ENCODE measurements at places on chromosomes 1 and 21.

DNA sequence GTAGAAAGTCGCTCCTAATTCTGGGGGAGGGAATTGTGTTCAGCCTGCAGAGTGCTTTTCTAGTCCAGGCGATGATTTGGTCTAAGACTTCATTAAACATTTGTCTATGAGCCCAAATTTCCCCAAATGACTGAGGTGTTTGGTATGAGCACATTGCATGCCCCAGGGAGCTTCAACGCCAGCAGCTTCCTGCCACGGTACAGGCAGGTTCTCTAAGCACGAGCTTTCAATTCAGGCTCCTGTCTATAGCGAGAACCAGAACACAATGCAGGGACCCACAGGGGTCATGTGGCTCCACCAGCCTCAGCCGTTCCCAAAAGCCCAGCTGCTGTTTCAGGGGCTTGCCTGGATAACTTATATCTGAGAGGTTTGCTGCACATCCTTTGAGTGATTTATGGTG lies 34.1 kb upstream of the H6PD start:
- no peak for DNase-seq

- DNase-seq, result no peak
These were observed 14.1 kb upstream of the MYOG start for GRCh38 chr1:203099805-203100515.

DNA sequence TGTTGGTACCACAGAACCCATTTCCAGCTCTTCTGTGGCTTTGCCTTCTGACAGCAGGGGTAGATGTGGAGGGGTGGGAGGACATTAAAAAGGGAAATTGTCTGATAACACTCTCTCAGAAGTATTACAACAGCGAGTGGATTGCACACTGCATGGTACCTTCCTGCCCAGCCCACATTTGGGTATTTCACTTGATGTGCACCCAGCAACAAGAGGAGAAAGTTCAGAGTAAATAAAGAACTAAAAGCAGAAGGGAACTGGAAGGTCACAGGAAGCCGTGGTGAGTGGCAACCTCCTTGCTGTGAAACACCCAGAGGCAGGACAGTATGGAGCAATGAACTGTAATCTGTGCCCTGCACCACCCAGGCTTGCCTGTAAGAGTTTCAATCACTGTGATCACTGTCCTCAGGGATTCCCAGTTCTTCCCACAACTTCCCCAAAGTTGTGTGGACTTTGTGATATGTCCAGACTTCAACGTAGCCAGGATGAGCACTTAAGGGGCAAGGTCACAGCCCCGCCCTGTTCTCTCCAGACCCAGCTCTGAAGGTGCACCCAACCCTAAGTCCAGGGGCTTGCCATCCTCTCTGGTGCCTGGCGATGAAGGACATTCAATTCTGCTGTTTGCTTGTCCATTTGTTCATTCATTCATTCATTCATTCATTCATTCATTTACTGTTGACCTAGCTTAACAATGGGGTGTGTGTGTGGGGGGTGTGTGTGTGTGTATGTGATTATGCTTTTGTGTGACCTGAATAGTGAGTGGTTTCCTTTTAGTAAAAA lies 18.7 kb upstream of the F5 start:
- DNase-seq, result no peak

GRCh38 chr1:17573518-17574041 lies 34.1 kb downstream of the ARHGEF10L start:
- DNase-seq, result no peak

DNA sequence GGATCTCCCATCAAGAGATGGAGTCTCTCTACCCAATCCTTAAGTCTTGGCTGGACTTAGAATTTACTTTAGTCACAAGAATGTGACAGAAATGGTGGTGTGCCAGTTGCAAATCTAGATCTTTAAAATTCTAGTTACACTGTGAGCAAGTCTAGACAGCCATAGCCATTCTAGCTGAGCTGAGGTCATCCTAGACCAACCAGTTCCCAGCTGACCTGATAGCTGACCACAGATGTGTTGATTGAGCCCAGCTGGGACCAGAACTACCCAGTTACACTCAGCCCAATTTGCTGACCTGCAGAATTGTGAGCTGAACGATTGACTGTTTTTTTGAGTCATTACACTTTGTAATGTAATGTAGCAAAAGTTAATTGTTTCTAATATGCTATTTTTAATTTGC lies 251.8 kb downstream of the ADGRL2 start:
- no peak for DNase-seq

DNA sequence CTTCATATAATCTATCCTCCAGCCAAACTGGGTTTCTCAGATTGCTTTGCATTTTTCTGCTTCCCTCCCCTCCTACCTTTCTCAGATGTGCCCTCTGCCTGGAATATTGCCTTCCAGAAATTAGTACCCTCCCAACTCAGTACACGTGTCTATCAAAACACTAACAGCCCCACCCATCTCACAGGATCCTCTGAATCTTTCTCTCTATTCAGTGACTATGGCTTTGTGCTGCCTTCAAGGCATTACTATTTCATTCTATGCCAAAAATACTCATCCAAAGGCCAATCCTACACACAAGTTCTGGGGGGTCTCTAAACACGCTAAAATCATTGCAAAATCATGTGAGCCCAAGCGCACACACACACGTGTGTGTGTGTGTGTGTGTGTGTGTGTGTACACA lies 58.4 kb downstream of the ZNF281 start:
- DNase-seq, result no peak

DNA sequence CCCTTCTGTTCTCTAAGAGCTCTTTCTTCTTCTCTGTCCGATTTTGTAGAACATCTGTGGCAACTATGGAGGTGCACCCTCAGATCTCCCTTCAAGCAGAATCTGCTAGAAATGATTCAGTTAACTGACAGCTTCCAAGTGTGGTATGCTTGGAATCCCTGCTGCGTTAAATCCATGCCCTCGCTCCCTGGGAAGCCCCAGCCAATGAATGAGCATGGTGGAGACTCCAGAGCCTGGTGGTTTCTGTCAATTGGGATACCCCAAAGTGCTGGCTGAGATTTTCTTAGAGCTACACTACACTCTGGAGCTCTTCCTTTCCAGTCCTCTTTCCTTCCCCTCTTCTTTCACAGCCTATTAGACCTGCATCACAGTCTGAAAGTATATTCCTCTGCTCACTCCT lies 116.3 kb upstream of the C1orf21 start:
- no peak for DNase-seq

- no peak for DNase-seq
These were observed 25.3 kb downstream of the CR1L start for GRCh38 chr1:207670192-207670591.

DNA sequence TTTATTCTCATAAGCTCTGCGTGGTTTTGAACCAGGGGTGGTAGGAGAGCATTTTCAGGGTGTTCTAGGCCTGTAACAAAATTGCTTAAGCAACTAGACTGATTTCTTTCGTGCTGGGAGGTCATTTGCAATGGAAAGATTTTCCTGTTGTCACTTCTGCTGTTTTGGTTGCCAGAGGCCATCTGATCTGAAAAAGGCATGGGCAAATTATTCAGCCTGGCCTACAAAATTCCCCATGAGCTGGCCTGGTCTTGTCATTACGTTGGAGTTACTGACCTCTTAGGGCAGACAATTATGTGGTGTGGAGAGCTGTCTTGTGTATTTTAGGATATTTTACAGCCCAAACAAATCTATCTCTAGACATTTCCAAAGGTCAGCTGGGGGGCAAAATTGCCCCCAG lies 444.4 kb upstream of the DAB1 start:
- no peak for DNase-seq

DNA sequence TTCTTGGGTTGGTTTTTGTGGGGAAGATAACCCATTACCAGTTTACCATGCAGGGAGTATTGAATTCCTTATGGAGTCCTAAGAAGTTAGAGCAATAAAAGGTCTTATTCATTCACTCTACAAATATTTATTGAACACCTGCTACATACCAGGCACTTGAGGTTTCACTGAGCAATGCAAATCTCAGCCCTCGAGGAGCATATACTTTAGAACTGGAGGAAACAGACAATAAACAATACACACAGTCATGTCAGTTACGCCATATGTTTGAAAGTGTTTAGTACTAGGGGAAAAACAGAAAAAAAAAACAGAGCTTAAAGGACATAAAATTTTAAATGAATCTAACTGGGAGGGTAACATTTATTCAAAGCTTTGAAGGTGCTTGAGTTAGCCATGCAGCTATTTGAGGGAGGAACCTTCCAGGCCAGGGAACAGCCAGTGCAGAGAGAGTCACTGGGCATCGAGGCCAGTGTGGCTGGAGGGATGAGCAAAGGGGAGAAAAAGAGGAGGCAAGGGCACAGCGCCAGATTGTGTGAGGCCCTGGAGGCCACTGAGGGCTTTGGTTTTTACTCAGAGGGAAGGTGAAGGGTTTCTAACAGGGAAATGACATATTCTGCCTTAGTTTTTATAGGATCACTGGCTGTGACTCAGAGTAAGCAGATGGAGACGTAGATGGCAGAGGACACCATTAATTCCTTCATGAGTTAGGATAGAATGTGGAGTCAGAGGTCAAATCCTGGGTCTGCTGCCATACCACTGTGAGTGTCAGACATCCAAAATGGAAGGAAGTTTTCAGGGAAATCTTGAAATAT lies 32.7 kb downstream of the C1orf21 start:
- no peak for DNase-seq

DNA sequence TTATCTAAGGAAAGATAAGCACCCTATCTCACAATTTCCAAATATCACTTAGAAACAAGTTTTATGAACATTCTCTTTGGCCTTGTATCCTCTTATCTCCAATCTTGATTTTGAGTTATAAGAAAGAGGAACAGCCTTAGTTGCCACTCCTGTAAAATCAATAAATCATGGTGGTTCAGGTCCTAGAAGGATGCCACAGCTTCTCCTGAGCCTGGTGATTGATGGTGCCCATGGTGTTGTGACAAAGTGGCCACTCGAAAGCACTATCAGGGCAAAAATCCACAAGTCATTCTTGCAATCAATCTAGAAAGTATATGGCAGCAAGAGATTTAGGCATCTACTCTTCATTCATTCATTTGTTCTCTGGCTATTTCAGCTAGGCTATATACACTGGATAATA lies 27.8 kb downstream of the GBP6 start:
- DNase-seq, result no peak

All from NCI-H345 (cell line).